CD4-positive, alpha-beta T cell treated with Interleukin-4 for 4 hours (primary cell): ENCODE measurements at places on chromosomes 6 and 20.

- no peak for DNase-seq
Observed at GRCh38 chr6:20119485-20119884, 92.8 kb downstream of the MBOAT1 start.

- peak; percentile 78 for DNase-seq
Observed at GRCh38 chr6:139173172-139173571, 38.3 kb downstream of the HECA start.

- DNase-seq = no peak
Observed at GRCh38 chr6:29791162-29791561, 36.5 kb upstream of the HLA-G start.

DNA sequence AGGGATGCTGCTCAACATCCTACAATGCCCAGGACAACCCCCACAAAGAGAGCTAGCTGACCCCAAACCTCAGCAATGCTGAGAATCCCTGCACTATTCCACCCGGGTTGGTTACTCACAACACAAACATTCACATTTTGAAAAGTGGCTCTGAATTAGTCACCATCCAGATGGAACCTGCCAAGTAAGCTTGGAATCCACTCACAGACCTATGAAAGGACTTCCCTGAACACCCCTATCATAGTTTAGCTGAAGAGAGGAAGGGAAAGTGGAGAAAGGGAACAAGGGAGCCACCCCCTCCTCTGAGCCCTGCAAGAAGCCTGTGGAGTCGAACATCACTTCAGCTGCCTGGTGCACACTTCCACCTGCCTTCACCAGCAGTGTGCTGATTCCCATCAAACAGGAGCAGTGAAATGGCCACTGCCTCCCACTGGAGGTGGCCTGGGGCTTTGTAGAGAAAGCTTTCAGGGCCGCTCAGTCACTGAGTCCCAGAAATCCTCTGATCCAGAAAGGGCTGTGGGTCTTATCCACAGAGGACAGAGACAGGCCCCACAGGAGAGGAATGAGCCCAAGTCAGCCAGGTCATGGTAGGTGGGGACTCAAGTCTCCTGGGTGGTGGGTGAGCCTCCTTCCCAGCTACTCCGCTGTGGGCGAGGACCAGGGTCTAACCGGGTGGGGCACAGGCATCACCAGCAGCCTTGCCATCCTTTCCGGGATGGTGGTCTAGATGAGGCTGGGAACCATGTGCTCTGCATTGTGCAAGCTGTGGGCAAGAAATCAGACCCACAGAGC, 203.7 kb downstream of the SYNDIG1 start:
- no peak for DNase-seq

DNA sequence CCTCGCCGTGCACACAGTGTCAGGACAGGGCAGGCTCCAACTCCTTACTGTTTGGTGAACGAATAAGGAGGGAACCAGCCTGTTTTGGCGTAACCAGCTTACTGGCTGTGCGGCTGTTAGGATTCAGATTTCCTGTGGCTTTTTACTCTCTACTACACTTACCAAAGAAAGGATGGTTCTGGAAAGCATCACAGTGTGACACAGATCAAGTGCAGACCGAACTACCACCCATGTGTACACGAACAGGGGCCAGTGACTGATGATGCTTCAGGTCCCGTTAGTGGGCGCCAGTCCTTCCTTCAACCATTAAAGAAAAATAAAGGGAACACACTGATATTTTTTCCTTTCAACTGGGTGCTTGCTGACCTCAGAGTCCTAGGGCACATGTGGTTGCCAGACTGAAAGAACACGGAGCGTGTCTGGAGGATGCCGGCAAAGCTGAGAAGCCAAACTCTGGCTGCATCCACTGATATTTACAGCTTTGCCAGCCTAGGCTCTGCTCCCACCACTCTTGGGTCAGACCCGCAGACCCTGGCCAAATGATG, 352.3 kb upstream of the AGPAT4 start:
- DNase-seq = no peak

- DNase-seq = no peak
Observed at GRCh38 chr6:157228426-157229131, 94.7 kb downstream of the TMEM242 start.

GRCh38 chr6:133165235-133165634, 75.9 kb upstream of the EYA4 start:
- no peak for DNase-seq

- no peak for DNase-seq
Observed at GRCh38 chr6:15255909-15256395, 10.1 kb downstream of the JARID2 start.
